Dermis blood vessel endothelial cell (primary cell): ENCODE measurements at places on chromosomes 16 and 17. TPM values are rescaled to one million over a fixed set of nuclear protein-coding genes. Genes with fewer than 3 reads are reported as not detected.
A peak's percentile ranks its signal among the peaks of the same experiment; 100 is the strongest.

GRCh38 chr16:82263521-82264143 is 93.6 kb upstream of the MPHOSPH6 start:
- DNase-seq, result peak; percentile 80

- DNase-seq, result no peak
Measured at GRCh38 chr17:20236578-20237227, 227.5 kb downstream of the SPECC1 start.

GRCh38 chr16:87382023-87382785 is 1.4 kb downstream of the FBXO31 start:
- no peak for DNase-seq

DNA sequence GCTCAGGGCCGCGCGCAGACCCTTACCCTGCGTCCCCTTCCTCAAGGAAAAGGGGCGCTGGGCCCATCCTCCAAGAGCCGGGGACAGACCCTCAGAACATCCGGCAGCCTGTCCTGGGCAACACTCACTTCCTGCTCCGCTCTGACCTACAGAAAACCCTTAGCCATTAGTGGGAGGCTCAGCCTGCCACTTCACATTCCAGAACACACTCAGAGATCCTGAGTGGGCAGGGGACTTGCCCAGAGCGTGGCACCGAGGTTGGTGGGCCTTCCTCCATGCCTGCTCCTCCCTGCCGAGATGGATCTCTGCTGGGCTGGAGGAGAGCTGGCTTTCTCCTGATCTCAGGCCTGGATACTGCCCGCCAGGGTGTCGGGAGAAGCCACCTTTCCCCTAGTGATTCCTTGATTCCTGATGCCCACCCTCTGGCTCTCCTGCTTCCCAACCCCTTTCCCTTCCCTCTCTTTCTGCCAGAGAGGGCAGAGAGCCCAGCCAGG is 1.5 kb downstream of the SCARF1 start:
- peak; percentile 53 for DNase-seq

Gene KLHL10
- 0.05 TPM in 1 of 2 replicates, not detected in the other for total RNA-seq
